ENCODE measurements at places on chromosomes 6 and 20.

- DNase-seq = no peak
Observed at GRCh38 chr6:38776515-38776914, 61.4 kb downstream of the DNAH8 start.

- no peak for DNase-seq
Observed at GRCh38 chr6:145548933-145549648, 186.2 kb downstream of the EPM2A start.

- DNase-seq = no peak
Observed at GRCh38 chr6:29524444-29525310, 34.9 kb downstream of the UBD start.

- no peak for DNase-seq
Observed at GRCh38 chr6:130359736-130360135, 6.1 kb upstream of the TMEM200A start.

DNA sequence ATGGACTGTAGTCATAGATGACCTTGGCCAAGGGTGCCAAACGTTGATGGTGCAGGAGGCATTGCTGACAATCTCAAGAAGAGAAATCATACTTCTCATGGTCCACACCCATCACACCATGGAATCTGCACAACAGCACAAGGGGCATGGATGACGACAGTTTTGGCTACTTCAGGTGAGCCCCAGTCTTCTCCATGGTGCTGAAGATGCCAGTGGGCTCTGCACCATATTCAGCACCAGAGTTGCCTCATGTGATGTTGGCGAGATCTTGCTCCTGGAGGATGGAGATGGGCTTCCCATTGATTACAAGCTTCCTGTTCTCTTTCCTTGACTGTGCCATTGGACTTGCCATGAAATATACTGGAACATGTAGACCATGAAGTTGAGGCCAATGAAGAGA, 188.9 kb downstream of the NRN1 start:
- no peak for DNase-seq

DNA sequence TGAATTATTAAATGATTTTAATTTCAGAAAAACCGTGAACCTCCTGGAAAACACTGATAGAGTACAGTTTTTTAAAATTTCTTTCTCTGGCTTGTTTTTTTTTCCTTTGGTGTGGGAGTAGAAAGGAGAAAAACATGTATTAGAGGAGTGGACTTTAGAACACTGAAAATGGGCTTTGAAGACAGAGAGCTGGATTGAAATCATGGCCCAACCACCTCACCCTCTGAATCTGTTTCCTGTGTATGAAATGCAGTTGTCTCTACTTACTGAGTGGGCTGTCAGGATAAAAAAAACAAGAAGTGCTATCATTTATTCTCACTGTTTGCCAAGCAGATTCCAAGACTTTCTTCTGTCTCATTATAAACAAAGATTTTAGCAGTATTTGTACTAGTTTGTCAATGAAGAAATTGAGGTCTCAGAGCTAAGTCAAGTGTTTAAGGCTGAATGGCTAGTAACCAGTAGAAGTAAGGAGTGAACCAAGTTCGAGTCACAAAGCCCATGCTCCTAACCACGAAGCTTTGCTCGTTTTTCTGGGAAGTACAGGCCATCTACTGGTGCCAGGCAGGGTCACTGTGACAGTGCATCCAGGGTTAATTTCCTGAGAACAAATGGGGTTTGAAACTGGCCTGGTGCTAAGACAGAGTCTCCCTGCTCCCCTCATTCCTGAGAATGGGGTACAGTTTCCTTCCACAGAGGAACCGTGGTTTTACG, 256.4 kb downstream of the TMEM242 start:
- no peak for DNase-seq

GRCh38 chr6:167781066-167781767, 45.5 kb upstream of the AFDN start:
- no peak for DNase-seq

GRCh38 chr6:4308364-4308763, 173.0 kb upstream of the ECI2 start:
- DNase-seq = no peak

GRCh38 chr20:7323957-7324356, 556.5 kb downstream of the BMP2 start:
- DNase-seq = no peak

DNA sequence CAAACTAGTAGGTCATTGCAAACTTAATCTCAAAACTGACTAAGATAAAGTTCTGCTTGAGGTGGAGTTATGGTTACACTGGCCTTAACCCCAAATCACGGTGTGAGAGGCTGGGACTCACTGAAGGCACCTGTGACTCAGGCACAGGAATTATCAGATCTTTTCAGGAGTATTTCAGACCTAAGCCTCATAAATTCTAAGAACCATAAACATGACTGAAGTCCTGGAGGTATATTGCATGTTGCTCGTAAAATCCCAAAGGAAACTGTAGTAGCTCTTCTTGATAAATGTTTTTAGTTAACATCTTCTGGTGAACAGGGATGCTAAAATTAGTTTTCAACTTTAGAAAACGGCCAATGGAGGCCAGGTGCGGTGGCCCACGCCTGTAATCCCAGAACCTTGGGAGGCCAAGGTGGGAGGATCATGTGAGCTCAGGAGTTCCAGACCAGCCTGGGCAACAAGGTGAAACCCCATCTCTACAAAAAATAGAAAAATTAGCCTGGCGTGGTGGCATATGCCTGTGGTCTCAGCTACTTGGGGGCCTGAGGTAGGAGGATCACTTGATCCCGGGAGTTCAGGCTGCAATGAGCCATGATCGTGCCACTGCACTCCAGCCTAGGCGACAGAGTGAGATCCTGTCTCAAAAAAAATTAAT, 36.5 kb downstream of the DZANK1 start:
- DNase-seq = no peak

DNA sequence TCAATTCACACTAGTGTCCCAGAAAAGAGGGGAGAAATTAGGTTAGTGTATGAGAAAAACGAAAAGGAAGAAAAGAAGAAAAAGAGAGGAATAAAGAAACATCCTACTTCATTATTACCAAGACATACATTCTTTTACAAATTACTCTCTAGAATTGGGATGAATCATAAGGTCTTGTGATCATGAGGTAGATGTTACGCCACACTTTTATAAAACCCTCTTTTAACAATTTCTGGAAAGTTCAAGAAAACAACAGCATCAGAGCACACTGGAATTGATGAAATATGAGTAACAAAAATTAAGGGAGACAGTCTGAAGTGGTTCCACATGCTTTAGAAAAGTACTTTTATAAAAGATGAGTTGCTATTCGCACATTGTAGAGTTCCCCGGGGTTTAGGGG, 32.6 kb upstream of the NRSN1 start:
- no peak for DNase-seq

GRCh38 chr6:150126641-150127291, 16.1 kb upstream of the PPP1R14C start:
- DNase-seq = no peak

DNA sequence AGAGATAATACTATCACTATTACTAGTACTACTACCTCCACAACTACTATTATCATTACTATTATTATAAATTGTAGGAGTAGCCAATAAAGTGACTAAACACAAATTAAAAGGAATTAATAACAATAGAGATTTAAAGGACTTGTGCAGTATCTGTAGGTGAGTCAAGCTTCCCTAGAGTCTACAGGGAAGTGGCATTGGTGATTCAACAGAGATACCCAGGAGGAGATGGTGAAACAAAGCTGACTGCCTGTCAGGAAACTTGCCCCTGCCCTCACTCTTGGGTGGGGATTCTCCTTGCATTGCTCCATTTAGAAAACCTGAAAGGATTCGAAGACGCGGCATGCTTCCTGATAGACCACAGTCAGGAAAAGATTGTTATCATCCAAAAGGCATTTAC, 23.3 kb upstream of the BCLAF1 start:
- no peak for DNase-seq

DNA sequence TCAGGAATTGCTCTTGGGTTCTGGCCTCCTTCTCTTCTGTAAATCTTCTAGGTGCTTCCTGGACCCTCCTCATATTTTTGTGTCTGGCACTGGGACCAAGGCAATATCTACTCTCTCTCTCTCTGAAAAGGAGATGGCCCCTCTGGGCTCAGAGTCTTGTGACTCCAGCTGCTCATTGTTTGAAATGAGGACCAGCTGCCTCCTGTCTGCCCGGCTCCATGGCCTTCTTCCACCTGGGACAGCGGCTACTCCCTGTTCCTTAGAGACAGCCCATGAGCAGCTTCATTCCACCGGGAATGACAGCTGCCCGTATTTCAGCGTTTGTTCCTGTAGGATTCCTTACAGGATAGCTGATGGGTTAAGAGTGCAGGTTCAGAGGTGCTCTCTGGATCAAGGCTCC, 2.9 kb downstream of the TGM3 start:
- DNase-seq = no peak

DNA sequence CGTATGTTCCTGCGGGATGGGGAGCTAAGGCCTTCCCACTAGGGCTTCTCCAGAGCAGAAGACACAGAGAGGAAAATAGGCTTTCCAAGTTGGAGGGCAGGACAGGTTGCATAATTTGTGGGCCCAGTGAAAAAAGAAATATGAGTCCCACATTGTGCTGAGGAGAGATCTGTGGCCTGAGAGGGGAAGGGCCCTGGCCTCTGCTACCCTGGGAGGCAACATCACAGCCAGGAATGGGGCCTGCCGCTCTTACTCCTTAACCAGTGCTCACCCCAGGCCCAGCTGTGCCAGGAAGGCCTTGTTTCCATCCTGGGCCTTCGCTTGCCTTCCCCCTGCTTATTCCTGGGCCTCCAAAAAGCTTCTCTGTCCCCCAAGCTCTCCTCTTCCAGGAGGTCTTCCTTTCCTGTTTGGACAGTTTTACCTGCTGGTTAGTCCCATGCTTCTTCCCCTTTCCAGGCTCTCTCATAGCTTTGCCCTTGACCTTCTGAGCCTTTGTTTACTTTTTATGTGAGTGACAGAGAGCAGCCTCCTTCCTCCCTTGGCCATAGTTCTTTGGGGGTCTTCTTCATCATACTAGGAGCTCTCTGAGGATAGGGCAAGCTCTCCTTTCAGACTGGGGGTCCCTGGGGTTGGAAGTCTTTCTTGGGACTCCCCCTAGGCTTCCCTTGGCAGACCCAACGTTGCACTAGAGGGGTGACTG, 26.2 kb upstream of the VEGFA start:
- DNase-seq = no peak

DNA sequence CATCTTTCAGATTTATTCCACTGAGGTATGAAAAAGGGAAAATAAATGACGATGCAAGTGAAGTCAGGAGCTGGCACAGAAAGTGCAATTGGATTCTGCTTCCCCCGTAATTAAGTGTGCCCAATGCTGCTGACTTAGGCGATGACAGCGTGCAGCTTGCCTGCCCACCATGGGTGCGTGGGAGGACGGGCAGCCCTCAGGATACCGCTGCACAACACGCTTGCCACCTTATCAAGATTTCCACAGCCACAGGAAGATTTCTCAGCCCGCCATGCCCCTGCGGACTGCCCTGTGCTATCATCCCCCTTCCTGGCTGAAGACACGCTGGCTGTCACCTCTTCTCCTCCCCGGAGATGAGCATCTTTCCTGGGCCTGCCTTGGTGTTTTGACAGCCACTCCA, 103.3 kb upstream of the BACH2 start:
- DNase-seq = no peak

DNA sequence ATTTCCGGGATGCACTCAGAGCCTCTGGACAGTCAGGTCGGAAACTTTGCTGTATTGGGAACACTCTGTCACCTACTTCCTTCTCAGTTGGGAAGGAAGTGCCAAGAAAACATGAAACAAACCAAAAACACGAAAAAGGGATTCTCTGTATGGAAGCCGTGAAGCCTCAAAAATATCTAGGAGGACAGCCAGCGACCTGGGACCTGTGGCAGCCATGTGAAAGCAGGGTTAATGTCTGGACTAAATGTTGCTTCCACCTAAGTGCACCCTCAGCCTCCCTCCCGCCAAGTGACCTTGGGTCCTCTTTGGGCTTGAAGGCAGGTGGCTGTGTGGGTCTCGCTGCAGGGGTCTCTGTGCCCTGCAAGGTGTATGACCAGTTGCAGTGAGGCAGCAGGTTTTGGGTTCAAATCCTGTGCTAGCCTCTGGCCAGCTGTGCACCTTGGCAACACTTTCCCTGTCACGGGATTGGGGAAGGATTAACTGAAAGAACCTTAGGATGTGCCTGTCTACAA, 851 bp downstream of the MAVS start:
- no peak for DNase-seq

GRCh38 chr6:16503970-16504415, 257.3 kb downstream of the ATXN1 start:
- no peak for DNase-seq

DNA sequence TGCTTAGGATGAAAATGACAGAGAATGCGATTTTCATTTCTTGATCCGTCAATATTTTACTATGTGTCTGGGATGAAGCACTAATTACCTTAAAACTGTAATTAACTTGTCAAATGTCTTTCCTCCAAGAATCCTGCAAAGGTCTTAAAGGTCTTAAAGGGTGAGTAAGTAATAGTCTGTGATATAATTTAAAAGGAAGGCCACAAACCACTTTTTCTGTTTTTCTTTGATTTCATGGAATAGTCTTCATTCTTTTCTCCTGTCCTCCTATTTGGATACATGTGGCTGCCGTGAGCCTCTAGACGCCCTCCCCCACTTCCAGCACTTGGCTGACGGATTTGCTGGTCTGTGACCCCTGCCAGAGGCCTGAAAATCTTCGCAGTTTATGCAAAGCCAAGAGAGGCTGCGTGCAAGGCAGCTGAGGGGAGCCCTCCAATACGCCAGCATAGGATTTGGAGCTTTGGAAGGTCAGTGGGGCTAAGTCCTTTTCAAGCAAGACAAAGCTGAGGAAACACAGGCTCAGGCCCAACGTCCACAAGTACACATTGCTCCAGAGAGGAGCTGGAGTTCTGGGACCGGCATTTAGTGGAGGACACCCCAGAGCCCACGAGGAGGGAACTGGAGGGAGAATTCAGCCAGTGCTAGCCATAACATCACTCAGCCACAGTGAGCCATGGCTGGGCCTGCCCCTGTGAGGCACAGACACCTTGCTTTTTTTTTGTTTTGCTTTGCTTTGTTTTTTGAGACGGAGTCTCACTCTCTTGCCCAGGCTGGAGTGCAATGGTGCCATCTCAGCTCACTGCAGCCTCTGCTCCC, 382.6 kb downstream of the SMOC2 start:
- no peak for DNase-seq
